ENCODE measurements at places on chromosomes 11 and 22.

- peak; percentile 22 for DNase-seq
Measured at GRCh38 chr11:72446929-72447769, 12.8 kb upstream of the CLPB start.

- DNase-seq = no peak
Measured at GRCh38 chr11:88744140-88744539, 321.6 kb downstream of the GRM5 start.

- DNase-seq = no peak
Measured at GRCh38 chr22:42562279-42562678, 8.5 kb downstream of the SERHL2 start.

GRCh38 chr22:36541831-36542411, 13.0 kb upstream of the EIF3D start:
- no peak for DNase-seq

DNA sequence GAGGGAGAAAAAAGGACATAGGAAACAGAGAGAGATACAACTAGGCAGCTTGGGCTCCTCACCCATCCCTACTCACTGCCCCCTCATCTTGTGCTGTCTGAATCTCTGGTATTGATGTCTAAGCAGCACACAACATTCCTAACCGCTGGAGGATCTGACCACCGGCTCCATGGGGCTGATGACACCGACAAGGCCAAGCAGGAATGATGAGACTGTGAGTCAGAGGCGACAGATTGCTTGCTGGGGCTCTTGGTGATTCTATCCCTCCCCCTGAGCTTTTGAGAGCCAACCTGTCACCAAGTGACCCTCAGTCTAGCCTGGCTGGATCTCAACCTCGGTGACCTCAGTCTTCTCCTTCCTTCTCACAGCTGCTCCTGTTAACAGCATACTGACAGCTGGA, 13.8 kb downstream of the PAMR1 start:
- DNase-seq = no peak

- no peak for DNase-seq
Measured at GRCh38 chr11:45543808-45544422, 121.5 kb downstream of the CHST1 start.

- peak; percentile 94 for DNase-seq
Measured at GRCh38 chr11:86517557-86517956, 142.9 kb downstream of the CCDC81 start.

GRCh38 chr11:47496808-47497207, 47.9 kb upstream of the RAPSN start:
- no peak for DNase-seq

- DNase-seq = no peak
Measured at GRCh38 chr11:41978945-41979344, 519.5 kb upstream of the LRRC4C start.

- no peak for DNase-seq
Measured at GRCh38 chr11:16043617-16044016, 312.7 kb downstream of the SOX6 start.

DNA sequence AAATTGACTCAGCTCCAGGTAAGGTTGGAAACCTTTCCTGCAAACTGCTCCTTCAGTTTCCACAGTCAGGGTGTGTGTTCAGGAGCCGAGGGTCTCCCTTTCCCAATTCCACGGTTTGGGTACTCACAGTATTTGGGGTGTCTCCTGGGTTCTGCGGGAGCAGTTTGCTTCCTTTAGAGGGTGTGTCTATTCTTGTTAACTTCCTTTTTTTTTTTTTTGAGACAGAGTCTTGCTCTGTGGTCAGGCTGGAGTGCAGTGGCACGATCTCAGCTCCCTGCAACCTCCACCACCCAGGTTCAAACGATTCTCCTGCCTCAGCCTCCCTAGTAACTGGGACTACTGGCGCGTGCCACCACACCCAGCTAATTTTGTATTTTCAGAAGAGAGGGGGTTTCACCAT, 251.4 kb downstream of the LUZP2 start:
- DNase-seq = no peak

- DNase-seq = no peak
Measured at GRCh38 chr11:28038775-28039174, 69.2 kb downstream of the KIF18A start.

DNA sequence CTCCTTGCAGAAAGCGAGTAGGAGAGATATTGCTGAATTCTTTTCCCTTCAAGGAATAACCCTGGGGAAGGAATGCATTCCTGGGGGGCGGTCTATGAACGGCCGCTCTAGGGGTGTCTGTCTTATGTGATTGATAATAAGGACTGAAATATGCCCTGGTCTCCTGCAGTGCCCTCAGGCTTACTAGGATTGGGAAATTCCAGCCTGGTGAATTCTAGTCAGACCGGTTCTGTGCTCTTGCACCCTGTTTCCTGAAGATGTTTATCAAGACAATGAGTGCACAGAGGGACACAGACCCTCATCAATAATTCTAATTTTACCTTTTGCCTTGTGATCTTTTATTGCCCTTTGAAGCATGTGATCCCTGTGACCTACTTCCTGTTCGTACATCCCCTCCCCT, 140.7 kb downstream of the LUZP2 start:
- DNase-seq = peak; percentile 71

GRCh38 chr22:22024440-22024839, 41.9 kb upstream of the TOP3B start:
- no peak for DNase-seq

DNA sequence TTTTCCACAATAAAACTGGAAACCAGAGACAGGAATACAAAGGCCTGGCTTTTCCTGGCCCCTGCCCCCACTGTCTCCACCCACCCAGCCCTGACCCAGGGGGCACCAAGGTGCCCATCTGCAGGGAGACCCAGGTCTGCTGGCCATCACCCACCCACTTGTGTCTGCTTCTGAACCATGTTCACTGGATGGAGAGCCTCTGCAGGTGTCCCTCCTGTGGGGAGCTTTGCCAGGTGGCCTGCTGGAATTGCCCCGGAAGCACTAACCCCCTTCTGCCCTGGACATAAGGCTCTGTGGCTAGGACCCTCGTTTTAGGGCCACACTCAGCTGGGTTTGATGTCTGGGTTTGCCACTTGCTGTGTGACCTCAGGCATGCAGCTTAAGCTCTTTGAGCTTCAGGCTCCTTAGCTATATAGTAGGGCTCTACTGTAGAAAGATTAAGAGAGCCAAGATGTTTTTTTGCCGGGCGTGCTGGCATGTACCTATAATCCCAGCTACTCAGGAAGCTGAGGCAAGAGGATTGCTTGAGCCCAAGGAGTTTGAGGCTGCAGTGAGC, 3.9 kb downstream of the SCARF2 start:
- DNase-seq = no peak

- no peak for DNase-seq
Measured at GRCh38 chr11:64387916-64388315, 29.0 kb downstream of the RPS6KA4 start.

- no peak for DNase-seq
Measured at GRCh38 chr11:75667255-75667830, 1.5 kb downstream of the MAP6 start.

DNA sequence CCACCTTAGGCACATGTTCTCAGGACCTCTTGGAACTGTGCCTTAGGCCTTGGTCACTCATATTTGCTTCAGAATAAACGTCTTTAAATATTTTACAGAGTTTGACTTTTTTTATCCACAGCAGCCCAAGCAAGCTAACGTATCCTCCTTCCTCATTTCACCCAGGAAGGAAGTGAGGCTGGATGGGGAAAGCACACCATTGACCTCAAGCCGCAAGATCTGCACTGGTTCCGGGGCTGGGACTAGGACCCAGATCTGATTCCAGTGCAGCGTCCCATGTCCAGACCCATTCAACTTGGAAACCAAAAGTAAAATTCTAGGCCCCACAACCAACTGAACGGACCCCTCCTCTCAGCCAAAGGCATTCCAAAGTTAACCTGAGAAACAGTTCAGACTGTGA, 2.4 kb upstream of the LGALS12 start:
- DNase-seq = no peak

GRCh38 chr22:47780281-47780875, 1017.9 kb downstream of the TBC1D22A start:
- DNase-seq = no peak

- DNase-seq = no peak
Measured at GRCh38 chr11:95296165-95296564, 65.2 kb upstream of the SESN3 start.

GRCh38 chr22:32570501-32570900, 95.9 kb downstream of the FBXO7 start:
- DNase-seq = no peak

GRCh38 chr11:70112017-70112434, 33.9 kb downstream of the ANO1 start:
- no peak for DNase-seq

- DNase-seq = peak; percentile 47
Measured at GRCh38 chr11:7892059-7892699, 38.9 kb downstream of the OR10A6 start.

DNA sequence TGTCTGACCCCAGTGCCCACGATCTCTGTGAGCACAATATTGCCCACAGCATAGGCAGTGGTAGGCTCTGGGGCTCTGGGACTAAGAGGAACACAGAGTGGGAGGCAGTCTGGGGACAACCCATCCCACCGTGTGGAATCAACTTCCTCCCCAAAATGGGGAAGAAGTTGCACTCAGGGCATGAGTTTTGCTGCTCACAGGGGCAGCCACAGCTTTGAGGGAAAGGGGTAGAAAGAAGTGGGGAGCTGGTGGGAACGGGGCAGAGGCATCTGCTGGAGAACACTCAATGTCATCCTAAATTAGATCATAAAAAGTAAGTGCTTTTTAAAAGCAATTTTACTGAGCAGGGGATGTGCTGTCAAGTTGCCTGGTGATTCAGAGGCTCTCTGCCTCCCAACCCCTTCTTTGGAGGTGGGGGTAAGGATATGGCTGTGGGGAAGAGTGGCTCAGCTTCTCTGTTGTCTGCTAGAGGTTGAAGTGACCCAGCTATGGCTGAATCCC, 233.8 kb upstream of the NCAM1 start:
- DNase-seq = no peak

GRCh38 chr22:39188809-39189208, 36.3 kb upstream of the CBX7 start:
- no peak for DNase-seq

- no peak for DNase-seq
Measured at GRCh38 chr11:60902625-60903024, 3.8 kb downstream of the PRPF19 start.

DNA sequence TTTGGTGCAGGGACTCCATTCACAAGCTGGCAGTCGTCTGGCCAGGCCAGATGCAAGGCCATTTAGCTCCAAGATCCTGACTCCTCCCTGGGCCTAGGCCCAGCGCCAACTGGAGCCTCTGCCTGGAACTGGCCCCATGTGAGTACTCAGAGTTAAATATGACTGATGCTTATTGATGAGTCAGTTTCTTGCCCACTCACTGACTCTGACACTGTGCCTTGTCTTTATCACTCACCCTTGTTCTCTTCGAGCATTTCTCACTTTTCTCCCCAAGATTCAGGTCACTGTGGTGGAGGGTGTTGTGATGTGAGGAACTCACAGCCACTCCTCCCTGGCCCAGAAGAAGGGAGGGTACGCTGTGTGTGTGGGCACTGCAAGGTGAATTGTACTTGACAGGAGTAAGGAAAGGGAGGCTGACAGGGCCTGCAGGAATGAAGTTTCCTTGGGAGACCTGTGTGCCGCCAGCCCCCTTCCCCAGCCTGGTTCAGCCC, 23.2 kb upstream of the ST3GAL4 start:
- DNase-seq = no peak

GRCh38 chr11:1203505-1204271, 19.2 kb upstream of the MUC5B start:
- DNase-seq = no peak

All from trophoblast cell (in vitro differentiated cells and primary cell).